ENCODE measurements at places on chromosomes 3 and 15. TPM values are rescaled to one million over a fixed set of nuclear protein-coding genes. Genes with fewer than 3 reads are reported as not detected.

MYO9A gene
- 35.5 TPM for total RNA-seq

CCR8 gene
- total RNA-seq = not detected

RFT1 gene
- total RNA-seq = 24.9 TPM

BOC gene
- total RNA-seq = 4.9 TPM

LRRN1 gene
- not detected for total RNA-seq

DNAJB11 gene
- total RNA-seq = 267 TPM

GHSR gene
- not detected for total RNA-seq

ITPR1 gene
- total RNA-seq = 92.1 TPM

C3orf85 gene
- total RNA-seq = not detected

HTR3E gene
- not detected for total RNA-seq

KCNMB3 gene
- 0.88 TPM for total RNA-seq
